ENCODE measurements at places on chromosomes 1 and 21. TPM values are rescaled to one million over a fixed set of nuclear protein-coding genes. Genes with fewer than 3 reads are reported as not detected.

The CCDC27 gene
- total RNA-seq, result not detected

The WNT3A gene
- total RNA-seq, result not detected

The SPRR2G gene
- total RNA-seq, result not detected

The TPTE gene
- 0.43 TPM for total RNA-seq
